ENCODE measurements at places on chromosomes 16 and 17.

DNA sequence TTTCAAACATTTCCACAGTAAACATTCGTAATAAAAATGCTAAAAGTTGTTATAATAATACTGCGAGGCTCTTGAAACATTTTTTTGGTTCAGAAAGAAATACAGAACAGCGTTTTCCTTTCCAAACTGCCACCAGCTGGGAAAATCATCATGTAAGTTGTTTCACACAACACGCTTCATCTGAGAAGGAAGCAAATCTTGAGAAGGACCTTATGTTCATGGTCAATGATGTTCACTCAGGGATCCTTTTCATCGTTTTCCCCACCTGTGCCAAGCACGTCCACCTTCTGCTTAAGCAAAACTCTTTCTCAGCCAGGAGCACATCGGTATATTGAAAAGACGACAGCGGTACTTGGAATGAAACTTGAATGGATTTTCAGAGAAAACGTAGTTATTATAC is 274.5 kb upstream of the ELAC2 start:
- DNase-seq = no peak

DNA sequence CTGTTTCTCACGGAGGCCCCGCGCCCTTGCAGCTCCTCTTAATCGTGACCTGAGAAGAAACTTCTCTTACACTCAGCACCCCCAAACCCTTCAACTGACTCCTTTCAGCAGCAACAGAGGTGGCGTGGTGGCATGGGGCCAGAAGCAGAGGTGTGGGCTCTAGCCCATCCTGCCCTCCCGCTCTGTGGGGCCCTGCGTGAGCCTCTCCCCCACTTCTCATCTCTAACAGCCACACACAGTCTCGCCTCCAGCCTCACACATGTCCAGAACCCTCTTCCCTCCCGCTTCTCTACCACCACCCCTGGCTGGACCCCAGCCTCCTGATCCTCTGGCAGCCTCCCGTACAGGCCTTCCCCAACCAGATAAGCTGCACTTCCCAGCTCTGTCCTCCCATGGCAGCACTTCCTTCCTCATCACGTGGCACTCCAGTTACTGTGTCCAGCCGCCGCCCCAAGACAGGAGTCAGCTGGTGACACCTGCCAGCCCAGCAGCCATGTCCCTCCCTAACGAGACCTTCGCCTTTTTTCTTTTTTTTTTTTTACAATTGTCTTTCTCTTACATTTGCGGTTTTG is 30.5 kb downstream of the NSMCE1 start:
- peak; percentile 56 for DNase-seq

- DNase-seq = no peak
Observed at GRCh38 chr17:21131137-21131536, 4.4 kb downstream of the DHRS7B start.

DNA sequence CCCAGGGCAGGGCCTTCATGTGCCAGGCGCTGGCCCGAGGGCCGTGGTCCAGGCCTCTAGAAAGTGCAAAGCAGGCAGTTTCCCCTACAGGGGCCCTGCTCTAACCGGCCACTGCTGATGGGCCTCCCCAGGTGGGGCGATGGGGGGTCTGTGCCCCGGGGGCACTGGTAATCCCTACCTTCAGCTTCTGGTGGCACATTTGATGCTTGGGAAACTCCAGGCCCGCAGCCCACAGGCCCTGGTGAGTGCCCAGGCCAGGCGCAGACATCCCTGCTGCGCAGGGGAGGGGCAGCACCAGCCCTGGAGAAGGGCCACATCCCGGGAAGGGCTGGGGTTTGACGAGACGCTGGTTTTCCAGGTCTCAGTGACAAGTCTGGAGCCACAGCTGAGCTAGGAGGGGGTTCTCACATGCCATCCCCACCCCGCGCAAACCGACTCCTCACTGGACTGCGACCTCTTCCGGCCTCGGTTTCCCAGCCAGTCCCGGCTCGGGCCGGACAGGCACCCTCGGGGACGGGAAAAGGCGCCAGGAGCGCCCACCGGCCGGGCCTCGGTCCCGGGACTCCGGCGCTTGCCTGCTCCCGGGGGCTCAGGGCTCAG is 1.6 kb downstream of the DOC2B start:
- no peak for DNase-seq

DNA sequence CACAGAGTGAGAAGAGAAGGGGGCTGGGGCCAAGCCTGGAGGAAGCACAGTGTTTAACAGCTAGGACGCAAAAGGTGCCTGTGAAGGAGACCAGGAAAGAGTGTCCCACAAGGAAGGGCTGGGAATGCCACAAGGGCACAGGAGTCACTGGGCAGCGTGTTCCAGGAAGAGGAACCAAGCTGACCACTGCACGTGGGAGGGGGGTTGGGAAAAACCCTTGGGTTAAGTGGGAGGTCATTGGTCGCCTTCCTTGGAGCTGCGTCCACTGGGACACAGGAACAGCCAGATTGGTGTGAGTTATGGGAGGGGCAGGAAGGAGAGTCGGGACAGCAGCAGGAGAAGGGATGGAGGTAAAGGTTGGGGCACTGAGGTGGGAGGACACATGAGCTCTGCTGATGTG is 12.9 kb downstream of the TTYH2 start:
- no peak for DNase-seq

- no peak for DNase-seq
Observed at GRCh38 chr17:77617516-77617915, 341.0 kb upstream of the TNRC6C start.

DNA sequence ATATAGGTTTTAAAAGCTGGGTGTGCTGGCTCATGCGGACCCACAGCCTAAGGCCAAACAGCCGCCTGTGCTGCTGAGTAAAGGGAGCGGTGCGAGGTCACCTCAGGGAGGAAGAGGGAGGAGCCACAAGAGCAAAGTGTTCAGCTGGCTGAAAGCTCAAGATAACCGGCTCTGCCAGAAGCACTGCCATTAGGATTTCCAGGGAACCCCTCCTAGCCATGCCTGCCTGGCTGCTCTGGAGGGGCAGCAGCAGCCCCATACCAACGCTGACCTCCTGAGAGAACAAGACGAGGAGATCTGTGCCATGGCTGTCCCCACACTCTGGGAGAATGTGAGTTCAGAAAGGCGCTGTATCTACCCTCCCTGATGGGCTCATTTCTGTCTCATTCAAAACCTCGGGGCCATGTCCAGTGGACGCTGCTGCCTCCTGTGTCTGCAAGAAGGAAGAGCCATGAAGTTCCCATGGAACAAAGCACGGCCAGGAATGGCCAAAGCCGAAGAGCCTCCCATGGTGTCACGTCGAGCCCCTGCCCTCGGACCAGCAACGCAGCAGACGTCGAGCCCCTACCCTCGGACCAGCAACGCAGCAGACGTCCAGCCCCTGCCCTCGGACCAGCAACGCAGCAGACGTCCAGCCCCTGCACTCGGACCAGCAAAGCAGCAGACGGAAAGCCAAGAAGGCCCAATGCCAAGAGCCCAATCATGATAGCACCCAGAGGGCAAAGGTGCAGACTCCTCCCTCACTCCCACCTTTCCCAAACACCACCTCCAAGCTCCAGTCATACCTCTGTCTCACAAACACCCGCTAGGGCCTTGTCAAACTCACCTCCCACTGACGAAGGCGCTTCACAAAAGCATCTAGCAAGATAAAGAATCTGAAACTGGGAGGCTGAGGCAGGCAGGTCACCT is 107.0 kb downstream of the ANKRD11 start:
- DNase-seq = peak; percentile 18

DNA sequence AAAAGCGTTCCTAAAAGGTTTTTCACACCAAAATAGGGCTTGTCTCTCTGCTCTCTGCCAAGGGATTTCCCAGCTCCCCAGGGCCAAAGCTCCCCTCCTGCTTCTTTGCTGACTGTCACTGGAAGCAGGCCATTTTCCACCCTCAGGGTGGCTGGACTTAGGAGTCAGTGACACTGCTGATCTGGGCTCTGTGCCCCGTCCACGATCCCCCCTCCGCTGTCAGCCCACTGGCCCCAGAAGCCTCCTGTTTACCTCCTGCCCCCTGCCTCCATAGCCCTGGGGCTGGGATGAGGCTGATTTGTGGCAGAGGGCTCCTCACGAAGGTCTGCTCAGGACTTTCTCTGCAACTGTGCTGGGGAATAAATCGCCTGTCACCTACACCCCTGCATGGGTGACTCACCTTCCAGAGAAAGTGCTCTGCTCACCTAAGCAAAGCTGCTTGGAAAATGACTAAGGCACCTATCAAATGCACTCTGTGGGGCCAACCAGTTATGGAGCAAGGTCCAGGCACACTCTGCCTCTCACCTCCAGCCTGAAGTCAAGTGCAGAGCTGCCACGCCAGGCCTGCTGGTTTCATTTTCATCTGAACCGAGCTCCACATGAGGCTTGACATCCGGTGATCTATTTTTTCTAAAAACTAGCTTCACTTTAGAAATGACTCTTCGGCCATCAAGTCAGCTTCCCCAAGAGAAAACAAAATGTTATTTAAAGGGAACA is 4.9 kb downstream of the MAP3K14 start:
- peak; percentile 89 for DNase-seq

DNA sequence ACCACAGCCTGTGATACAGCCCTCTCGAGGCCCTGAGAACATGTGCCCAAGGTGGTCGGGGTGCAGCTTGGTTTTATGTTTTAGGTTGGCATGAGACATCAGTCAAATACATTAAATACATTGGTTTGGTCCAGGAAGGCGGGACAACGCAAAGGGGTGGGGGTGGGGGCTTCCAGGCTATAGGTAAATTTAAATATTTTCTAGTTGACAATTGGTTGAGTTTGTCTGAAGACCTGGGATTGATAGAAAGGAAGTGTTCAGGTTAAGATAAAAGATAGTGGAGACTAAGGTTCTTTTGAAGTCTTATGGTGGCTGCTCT is 1.2 kb upstream of the ZKSCAN2 start:
- peak; percentile 7 for DNase-seq

- no peak for DNase-seq
Observed at GRCh38 chr17:77693776-77694175, 264.7 kb upstream of the TNRC6C start.

DNA sequence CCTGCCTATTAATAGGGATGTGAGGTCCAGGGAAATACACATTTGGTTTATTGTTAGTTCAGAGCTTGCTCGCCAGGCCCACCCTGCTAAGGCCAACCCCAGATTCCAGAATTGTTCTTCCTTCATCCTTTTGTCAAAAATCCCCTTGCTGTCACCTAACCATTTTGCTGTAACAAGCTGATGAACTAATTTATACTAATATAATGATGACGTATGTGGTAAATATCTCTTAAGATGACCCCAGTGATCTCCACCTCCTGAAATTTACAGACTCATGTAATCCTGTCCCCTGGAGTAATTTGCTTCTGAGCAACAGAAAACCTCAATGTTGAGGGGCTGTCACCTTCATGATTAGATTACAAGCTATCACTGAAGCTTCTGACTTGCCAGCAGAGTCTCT is 236.3 kb upstream of the N4BP1 start:
- no peak for DNase-seq

- no peak for DNase-seq
Observed at GRCh38 chr17:15048933-15049794, 216.0 kb downstream of the PMP22 start.

GRCh38 chr17:2397247-2398171 is 3.4 kb downstream of the MNT start:
- DNase-seq = no peak

GRCh38 chr16:74846714-74847113 is 72.1 kb upstream of the FA2H start:
- no peak for DNase-seq

DNA sequence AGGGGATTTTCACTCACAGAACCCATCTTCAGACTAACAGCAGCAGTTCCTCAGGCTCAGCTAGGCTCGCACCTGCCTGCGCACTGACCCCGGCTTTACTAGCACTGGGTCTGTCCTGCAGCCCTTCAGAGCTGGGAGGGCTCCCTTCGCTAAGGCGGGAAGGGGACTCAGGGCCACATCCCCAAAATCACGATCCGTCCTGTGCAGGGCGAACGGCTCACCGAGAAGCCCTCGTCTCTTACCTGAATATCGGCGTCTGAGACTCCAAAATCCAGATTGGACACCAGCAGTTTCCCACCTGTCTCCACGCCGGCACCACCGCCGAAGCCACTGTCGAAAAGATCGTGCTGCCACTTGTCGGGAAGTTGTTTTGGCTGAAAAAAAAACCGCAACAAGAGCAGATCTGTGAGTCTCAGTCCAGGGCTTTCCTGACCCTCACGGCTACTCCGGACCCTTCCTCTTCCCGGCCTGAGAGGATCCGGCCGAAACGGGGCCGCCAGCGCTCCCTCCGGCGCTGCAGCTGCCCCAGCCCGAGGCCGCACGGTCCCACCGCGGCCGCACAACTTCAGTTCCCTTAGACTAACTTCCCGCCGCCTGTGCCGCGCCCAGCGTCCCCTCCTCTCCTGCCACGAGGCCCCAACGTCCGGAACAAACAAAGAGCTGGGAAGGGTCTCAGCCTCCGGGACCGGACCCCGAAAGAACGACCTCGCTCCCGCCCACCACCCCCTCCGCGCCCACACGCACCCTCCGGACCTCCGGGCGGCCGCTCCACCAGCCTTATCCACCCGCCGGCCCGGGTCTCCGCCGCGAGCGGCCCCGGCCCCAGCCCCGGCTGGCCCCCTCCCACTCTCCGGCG is 711 bp downstream of the ALYREF start:
- DNase-seq = no peak

GRCh38 chr17:27310565-27311110 is 16.7 kb downstream of the WSB1 start:
- no peak for DNase-seq

DNA sequence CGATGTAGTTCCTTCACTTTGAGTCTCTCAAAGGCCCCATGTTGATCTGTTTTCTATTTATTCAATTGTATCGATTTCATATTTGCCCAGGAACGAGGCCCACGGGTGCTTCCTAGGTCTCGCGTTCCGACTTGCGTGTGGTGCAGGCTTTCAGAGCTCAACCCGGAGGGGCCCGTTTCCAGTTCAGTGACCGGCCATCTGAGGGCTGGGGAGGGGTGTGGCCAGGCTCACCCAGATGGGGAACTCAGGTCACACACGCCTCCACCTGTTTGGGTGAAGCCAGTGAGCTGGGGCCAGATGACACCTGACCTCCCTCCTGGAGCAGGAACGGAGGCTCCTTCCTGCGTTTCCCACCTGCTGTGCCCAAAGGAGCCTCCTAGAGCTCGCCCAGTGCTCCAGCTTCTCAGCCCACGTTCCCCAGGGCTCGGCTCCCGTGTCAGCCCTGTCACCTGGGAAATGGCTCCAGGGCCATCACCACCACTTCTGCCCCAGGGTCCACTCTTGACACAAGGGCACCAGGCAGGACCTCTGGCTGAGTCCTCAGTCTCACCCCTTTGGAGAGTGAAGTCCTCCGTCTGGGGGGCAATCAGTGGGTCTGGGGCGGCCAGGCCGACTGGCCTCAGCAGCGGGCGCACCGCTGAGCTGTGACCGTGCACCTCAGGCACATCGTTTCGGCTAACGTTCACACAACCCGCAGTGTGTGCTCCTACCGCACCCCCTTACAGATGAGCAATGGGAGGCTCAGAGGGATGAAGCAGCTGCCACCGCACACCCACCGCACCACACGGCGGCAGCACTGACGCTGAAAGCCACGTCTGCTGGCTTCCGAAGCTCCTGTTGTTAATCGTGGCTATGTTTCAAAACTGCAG is 18.0 kb downstream of the FOXF1 start:
- DNase-seq = no peak

GRCh38 chr16:19578378-19578971 is 23.0 kb downstream of the VPS35L start:
- no peak for DNase-seq

DNA sequence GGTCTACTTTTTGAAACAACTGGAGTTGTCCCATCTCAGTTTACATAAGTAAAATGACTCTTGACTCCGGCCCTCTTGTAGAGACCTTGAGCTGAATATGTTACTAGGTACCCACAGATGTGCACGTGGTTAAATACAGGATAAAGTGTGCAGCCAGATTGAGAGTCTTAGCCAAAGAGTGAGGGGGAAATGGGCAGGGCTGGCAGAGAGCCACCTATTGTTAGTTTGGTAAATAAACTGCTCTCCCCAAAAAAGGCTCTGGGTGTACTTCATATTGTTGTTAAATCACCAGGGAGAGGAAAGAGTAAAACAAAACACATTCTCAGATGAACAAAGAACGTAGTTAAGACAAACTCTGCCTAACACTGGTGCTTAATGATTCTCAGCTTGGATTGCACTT is 20.3 kb downstream of the G6PC1 start:
- DNase-seq = no peak
